ENCODE measurements at places on chromosomes 3 and 15.

DNA sequence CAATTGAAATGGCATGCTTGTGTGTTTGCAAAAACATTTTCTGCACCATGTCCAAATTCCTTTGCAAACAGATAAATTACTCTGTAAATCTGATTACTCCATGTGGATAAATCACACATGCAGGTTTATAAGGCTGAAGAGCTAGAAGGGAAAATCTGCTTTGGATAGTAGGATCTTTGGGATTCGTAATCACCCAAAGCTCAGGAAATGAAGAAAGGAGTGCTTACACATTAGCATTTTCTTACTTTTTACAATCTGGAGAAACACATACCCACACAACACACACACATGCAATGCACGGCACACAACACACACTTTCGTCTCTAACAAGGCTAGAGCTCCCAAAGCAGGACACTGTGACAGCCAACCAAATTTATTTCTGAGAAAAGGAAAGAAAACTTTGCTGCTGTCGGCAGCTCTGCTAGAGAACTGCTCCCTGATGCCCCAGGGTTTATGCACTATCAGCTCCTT is 2.1 kb downstream of the LSAMP start:
- no peak for DNase-seq

DNA sequence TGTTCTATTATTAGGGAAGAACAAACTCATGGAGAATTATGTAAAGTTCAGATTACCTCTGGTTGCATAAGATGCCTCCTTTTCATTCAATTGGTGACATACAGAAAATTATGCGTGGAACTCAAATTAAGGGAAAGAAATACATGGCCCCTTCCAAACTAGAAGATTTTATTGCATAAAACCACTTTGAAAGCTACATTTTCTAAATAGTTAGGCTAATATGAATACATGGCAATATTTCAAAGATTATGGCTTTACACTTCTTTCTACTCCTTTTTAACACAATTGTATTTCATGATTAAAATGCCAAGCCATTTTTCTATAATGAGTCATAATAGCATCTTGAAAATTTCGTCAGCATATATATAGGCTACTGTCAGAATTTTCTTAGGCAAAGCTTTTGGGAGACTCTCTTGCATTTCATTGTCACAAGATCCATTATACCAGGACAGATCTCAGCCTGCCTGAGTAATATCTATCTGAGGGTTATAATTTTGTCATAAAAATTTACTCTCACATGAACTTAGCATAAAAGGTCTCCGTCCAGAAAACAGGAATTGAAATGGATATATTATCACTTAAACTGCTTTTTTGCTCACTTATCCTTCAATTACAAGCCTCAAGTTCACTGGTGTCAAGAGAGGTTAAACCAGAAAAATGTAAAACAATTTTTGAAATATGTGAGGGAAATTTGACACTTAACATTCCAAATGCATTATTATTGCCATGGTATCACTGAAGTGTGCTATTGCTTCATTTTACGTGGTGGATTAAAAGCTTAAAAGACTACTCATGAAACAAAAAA is 37.1 kb downstream of the CPA3 start:
- no peak for DNase-seq

DNA sequence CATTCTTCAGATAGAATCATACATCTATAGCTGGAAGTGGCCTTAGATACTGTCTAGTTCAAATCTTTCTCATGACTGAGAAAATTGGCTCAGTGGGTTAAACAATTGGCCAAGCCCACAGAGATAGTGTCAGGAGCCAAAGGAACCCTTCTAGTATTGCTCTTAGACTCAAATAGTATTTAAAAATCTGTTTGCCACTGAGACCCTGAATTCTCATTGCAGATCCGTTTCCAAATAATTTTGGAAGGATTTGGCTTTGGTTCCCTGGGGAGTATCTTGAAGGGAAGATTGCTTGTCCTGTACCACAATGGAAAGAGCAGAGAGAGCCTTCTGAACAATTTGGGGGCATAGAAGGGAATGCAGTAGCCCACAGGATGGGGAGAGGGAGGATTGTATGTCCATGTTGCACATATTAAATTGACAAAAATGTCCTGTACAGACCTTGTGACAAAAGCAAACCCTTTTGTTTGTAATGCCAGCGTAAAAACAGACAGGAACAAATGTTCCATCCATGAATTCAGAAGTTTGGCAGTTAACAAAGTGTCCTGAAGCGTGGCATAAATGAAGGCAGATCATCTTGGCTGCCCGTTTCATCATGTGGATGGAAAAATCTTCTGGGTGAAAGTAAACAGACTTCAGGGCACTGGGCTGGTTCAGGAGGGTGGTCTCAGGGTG is 156.4 kb upstream of the RASGRP1 start:
- no peak for DNase-seq

DNA sequence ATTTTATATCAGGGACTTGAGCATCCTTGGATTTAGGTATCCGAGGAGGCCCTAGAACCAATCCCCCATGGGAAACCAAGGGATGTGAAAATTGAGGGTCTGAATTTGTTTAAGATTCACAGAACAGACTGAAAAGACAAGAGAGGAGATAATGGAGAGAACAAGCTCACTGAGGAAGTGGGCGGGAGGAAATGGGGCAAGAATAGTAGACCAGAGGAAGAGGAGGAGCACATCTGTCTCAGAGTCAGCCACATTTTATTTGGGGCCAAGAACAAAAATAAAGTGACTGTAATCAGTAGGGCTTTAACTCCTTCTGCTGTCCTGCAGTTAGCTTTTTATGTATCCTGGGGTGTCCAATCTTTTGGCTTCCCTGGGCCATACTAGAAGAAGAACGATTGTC is 63.8 kb downstream of the BLM start:
- DNase-seq = no peak

DNA sequence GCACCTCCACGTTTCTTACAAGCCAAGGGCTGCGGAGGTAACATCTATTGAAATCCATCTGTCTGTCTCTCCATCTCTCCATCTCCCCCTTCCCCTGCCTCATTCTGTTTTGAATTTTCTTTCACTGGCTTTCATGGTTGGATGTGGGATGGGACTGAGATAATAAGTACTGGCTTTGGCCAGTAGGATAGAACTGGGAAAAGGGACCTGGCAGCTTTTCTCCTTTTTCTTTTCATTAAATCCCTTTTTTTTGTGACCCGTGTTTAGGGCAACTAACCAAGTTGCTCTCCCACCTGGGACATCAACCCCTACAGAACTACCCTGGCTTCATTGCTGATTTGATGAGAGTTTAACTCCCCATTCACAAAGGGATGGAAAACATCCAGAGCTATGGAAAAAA is 66.8 kb upstream of the ADAMTSL3 start:
- no peak for DNase-seq
